Osteocyte (in vitro differentiated cells): ENCODE measurements at places on chromosomes 11 and 22.

DNA sequence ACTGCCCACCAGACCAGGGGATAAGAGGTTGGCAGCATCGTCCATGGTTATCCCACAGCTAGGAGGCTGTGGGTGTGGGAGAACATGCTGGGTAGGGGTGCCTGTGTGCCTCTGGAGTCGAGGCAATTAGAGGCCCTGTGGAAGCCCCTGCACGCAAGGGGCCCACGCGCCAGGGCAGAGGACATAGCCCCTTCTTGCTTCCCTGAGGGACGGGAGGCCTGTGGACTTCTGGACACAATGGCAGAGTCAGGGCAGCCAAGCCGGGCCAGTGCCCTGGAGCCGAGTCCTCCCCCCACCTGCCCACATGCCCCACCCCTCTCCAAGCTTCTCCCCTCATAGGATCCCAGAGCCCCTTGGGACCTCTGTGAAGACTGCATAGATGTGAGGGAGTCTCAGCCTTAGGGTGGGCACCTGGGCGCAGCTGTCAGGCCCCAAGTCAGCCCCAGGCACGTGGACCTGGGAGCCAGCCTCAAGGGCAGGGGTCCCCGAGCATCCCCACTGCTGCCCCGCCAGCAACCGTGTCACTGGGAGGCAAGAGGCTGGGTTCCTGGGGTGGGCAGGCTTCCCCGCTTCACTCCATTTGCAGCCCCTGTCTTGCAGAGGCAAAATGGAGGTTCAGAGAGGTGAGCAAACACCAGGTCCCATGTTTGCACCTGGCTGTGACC, 52.4 kb downstream of the CDKN1C start:
- DNase-seq: no peak

DNA sequence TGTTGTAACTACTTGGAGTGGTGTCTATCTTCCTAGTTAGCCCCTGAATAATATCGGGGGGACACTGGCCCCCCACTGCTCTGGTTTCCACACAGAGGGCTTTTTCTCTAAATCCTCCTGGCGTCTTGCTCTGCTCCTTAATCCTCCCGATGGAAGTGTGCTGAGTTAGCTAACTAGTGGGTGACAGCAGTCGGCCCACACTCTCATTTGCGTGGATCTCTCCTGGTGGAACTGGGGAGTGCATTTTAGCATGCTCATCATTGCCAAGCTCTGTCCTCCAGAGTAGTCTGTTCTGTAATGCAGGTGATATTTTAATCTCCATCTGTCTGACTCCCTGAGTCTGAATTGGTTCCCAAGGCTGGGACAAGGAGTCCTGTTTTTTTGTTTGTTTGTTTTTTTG, 46.1 kb upstream of the RASSF10 start:
- DNase-seq: no peak

- peak; percentile 73 for DNase-seq
Observed at GRCh38 chr11:44029977-44030911, 17.5 kb upstream of the ACCSL start.

DNA sequence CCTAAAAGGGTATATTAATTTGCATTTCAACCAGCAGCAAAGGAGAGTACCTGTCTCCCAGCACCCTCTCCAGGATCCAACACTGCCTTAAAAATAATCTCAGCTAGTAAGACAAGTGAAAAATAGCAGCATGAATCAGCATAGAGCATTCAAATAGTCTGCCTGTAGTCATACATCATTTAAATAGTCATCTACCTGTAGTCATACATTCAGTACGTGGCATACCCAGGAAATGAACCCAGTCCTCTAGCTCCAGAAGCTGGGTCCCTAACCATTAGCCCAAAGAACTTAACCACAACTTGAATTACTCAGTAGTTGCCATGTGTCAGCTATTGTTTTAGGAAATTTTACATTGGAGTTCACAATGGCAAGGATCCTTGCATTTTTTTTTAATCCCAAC, 9.3 kb downstream of the TENM4 start:
- DNase-seq: no peak

GRCh38 chr11:13446444-13446843, 16.6 kb downstream of the BTBD10 start:
- no peak for DNase-seq

- DNase-seq: no peak
Observed at GRCh38 chr11:120554766-120555432, 43.4 kb downstream of the GRIK4 start.

GRCh38 chr22:32996702-32997101, 61.5 kb downstream of the SYN3 start:
- peak; percentile 72 for DNase-seq

DNA sequence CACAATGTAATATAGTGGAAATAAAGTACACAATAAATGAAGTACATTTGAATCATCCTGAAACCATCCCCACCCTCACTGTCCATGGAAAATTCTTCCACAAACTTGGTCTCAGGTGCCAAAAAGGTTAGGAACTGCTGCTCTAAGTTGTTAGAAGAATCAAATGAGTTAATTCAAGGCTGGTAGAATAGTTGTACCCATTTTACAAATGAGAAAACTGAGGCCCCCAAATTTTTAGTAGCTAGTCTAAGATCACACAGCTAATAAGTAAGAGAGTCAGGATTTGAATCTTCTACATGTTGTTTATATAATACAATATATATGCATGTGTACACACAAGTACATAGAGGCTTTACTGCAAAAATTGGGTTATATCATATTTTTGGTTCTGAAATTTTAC, 43.1 kb downstream of the MIAT start:
- DNase-seq: no peak

DNA sequence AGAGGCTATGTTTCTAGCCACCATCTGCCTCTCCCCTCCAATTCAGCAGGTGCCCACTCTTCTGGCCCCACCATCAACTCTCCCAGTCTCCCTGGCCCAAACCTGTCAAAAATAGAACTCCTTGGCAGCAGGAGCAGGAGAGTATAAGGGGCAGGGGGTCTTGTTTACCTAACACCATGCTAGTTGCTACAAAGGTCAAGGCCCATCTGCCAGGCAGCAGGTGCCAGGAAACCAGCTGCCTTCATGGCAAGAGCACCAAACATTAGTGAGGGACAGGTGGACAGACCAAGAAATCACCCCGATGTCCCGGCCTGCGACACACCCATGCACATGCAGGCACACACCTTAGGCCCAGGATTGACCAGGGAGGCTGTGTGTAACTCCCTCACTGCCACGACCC, 387.9 kb downstream of the BUD13 start:
- DNase-seq: no peak

DNA sequence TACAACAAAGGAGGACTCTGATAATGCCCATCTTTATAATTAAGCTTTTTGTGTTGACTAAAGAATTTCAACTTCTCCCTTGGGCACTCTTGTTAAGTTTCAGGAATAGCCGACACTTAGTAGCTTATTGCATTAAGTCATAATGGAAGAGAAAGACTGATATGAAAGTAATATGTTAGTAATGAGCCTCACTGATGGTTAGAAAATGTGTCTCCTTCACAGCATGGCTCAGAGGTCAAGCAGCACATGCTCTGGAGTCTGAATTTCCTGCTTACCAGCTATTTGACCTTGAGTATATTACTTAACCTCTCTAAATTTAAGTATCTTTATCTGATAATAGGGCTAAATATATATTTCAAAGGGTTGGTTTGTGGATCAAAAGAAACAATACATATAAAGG, 39.0 kb downstream of the PDGFD start:
- no peak for DNase-seq

DNA sequence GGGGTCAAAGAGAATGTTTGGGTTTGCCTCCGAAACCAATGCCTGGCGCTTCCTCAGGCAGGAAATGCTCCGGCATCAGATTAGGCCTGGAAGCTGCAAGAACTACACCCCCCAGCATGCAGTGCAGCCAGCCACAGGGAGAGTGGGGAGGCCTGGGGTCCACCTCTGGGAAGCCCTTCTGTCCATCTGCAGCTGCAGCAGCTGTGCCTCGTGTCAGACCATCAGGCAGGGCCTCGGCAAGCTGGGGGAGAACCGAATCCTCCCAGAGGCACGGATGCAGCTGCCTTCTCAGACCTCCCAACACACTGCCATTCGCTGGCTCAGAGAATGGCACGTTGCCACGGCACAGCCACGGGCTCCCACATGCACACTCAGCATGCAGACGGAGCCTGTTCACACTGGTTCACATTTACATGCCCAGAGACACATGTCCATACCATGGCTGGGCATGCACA, 57.4 kb downstream of the NECTIN1 start:
- no peak for DNase-seq

GRCh38 chr11:116955949-116956348, 118.5 kb upstream of the APOA1 start:
- no peak for DNase-seq

- DNase-seq: no peak
Observed at GRCh38 chr11:58650496-58650895, 28.0 kb downstream of the CNTF start.

DNA sequence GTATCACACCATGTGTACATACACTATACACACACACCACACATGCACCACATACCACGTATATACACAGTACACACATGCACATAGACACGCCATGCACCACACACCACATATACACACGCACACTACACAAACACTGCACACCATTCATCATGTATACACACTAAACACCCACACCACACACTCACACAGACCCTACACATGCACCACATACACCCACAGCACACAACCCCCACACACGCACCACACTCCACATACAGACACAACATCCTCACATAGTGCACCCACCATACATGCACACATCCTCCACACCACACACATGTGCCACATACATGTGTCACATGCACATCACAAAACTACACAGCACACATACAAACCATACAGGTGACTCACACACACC, 397.1 kb downstream of the TBC1D22A start:
- DNase-seq: no peak

DNA sequence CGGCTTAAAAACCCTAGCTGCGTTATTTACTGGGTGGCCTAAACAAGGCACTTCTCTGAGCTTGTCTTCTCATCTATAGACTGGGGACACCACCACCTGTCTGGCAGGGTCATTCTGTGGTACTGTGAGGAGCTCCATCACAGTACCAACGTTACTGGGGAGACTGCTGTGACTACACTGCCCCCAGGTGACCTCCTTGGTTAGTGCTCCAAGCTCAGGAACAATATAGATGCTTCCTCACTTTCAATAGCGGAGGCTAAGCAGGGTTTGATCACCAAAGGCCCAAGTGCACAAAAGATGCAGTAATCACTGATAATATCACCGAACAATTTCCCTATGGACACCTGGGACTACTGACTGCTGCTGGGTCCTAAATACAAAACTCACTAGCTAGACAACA, 18.8 kb downstream of the PRPF19 start:
- no peak for DNase-seq

GRCh38 chr11:68677432-68677831, 6.9 kb upstream of the GAL start:
- DNase-seq: no peak

GRCh38 chr11:1546536-1547466, 25.3 kb downstream of the DUSP8 start:
- no peak for DNase-seq

- DNase-seq: no peak
Observed at GRCh38 chr22:39839917-39840510, 53.5 kb downstream of the ENTHD1 start.

DNA sequence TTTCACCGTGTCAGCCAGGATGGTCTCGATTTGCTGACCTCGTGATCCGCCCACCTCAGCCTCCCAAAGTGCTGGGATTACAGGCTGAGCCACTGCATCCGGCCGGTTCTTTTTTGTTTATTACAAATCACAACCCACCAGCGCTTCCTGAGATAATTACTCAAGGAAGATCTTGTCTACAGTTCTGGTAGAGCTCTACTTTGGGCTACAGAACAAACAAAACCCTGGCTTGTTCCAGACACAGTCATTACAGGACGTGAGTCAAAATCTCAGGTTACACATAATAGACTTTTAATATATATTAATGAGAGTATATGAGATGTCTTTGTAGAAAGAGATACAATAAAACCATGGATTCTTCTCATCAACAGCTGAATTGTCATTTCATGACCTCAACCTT, 42.8 kb upstream of the NUP50 start:
- no peak for DNase-seq

GRCh38 chr11:71325418-71326327, 73.3 kb upstream of the SHANK2 start:
- no peak for DNase-seq

GRCh38 chr11:70552167-70553150, 154.1 kb downstream of the CTTN start:
- DNase-seq: no peak

- no peak for DNase-seq
Observed at GRCh38 chr11:122933416-122933815, 48.2 kb downstream of the BSX start.

GRCh38 chr11:116356451-116356850, 416.3 kb downstream of the BUD13 start:
- no peak for DNase-seq

DNA sequence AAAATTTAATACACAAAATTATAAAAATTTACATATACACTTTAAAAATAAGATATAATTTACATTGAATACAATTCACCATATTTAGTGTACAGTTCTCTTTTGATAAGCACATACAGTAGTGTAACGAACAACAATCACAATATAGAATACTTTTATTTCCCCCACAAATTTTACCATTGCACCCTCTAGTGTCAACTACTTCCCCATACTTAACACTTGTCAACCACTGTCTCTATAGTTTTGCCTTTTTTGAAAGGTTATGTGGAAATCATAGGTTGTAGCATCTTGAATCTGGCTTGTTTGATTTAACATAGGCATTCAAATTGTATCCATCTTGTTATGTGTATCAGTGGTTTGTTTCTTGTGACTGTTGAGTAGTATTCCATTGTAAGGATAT, 21.3 kb upstream of the PANX1 start:
- no peak for DNase-seq

DNA sequence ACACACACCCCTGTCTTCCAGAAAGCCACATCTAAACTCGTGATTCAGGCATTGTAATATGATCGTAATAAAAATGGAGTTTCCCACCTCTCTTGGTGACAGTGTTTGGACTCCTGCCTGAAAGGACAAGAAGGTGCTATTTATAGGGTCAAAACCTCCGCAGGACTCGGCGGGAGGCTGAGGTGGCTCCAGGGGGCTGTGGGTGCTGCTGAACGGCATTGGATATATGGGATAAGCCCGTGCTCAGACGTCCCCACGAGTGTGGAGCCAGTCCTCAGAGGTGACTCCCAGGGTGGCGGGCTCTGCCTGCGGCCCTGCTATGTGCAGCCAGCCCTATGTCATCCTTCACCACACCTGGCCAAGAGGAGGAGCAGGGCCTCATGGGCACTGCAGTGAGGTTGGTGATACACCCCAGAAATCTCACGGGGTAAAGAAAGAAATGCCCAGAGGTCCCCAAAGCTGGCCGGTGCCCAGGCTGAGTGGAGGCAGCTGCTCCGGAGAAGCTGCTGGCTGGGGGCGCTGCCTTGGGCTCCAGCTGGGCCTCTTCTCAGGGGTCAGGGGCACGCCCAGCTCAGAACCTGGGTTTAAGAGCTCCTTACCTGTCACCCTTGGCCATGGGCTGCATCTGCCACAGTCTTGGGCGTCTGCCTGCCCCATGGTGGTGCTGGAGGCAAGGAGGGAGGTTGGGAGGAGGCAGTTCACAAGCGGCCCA, 5.1 kb upstream of the OSBPL5 start:
- DNase-seq: no peak

DNA sequence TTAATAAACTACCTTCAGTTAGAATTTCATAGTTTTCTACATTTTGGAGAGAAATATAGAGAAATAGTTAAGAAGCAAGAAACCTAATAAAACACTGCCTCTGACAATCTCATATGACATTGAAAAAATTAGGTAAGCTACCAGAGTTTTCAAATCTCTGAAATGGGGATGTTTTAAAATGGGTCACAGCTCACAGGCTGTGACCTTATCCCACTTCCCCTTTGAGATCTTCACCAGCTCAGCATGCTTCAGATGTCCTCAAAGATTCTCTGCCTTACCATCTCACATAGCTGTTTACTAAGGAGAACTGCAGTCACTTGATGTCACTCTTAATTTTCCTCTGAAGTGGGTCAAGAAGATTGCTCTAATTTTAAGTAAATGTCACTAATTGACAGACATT, 717.8 kb downstream of the JRKL start:
- DNase-seq: no peak
